ENCODE measurements at places on chromosomes 7 and 10.

DNA sequence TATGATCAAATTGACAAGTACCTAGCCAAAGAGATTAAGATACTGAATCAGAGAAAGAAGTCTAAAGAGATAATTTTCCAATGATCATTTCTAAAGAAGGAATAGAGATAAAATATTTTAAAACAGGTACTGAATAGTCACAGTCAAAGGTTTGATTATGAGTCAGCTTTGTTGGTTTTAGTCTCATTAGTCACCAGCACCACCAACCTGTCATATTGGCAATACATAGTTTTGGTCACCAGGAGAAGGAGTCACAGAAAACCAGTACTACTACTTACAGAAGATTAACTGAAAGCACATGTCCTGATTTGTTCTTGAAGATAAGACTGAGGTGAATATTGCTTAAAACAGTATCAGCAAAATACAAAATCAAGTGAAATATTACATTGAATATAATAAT lies 34.6 kb downstream of the ZEB1 start:
- ATAC-seq, result peak; percentile 65

DNA sequence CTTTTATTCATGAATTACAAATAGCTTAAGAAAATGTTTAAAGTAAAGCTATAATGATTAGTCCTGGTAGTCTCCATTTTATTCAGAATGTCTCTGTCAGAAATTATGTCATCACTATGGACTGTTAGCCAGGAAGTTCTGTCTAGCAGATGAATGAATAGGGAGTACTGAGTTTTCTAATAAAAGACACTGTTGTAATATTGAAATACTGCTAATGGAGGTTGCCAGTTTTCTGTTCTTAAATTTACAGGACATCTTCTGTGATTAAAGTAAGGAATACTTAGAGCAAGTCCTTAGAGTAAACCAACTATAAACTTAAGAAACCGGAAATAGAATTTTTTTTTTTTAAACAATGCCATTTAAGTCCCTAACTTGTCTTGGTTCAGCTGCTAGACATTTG lies 309.8 kb downstream of the ADK start:
- peak; percentile 74 for ATAC-seq

DNA sequence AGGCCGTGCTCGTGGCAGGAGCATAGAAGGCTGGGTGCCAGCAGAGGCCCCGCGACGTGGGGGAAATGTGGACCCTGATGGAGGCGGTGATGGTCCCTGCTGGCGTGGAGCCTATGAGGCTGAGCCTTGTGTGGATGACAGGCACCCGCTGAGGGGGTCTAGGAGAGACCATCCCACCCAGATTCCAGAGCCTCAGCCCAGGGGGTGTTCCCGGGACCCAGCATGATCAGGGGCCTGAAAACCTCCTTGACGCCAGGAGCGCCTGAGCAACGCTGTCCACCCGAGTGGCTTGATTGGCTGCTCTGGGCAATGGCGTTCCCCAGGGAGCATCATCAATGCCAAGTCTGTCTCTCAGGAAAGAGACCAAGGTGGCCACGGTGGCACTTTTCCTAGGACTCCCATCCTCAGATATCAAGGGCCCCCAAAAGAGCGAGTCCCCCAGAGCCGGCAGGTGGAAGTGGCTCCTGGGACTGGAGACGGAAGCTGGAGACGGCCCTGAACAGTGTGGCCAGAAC lies 61.1 kb downstream of the PWWP2B start:
- no peak for ATAC-seq

DNA sequence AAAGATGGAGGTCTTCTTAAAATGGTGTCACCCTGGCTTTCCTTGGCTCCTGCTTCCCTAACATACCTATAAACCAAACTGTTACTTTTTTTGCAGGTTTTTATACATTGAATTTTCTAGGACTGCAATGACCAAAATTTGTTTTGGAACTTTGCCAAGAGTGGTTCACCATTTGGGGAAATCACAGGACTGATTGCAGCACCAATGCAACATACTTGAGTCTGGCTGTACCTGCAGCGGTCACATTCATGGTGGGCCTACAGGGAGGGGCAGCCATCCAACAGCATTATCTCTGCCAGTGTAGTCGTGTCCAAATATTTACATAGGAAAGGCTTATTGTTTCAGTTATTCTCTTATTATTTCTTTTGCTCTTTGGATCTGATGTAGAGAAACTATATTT lies 69.0 kb downstream of the HACD1 start:
- no peak for ATAC-seq

- ATAC-seq, result no peak
Observed at GRCh38 chr7:99766484-99767099, 17.4 kb downstream of the CYP3A4 start.

DNA sequence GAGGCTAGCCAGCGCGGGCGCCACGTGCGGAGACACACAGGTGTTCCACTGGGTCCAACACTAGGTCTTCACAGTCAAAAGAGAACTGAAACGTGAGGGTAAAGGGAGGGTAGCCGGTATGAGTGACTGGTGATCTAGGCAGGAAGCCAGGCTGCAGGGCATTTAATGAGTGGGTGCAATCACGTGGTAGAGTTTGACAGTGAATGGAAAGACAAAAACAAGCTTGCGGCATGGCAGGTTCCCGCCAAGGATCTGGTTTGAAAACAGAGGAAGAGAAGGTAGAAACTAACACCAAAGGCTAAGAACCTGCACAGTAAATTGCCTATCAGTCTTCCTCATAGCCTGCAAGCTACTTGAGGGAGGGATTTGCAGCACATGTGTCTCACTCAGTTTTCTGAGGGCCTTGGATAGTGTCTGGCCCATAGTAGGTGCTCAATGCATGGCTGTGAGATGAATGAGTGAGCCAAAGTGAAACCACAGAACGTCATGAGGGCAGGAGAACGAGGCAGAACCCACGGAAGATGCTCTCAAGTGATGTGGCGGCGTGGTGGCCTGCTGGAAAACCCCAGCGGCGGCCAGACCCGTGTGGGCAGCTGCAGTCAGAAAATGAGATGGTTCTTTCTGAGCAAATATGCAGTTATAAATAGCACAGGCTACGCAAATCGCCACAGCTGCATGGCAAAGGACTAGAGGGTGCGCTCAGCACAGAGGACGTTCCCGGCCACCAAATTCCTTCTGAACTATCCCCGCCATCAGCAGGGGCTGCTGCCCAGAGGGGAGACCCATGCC lies 183.6 kb upstream of the NFE2L3 start:
- ATAC-seq, result no peak

DNA sequence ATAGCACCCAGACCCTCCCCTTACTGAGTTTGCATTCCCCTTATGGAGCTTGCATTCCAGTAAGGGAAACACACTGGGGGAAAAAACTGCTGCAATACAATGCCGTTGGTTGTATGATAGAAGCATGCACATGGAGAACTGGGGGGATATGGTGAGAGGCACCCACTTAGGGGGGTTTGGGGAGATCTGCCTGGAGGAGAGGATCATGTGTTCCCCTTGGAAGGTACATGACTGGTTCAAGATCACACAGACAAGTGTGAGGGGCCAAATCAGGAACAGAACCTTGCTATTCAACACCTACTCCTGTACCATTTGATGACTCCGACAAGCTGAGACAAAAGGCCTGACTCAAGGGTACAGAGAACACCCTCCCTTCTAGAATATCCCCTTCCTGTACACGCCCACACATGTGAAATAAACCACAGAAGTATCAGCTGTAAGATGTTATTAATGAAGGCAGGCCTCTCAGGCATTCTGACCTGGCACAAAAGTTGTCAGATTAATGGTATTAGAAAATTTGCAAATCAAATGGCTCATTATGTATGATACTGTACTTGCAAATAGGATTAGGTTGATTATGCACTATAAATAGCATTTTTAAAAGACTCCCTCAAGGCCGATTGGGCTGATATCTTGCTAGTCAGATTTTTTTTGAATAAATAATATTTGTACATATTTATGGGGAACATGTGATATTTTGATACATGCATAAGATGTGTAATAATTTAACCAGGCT lies 122.2 kb downstream of the NPY start:
- no peak for ATAC-seq

GRCh38 chr7:155568842-155569494 lies 22.6 kb upstream of the CNPY1 start:
- no peak for ATAC-seq

DNA sequence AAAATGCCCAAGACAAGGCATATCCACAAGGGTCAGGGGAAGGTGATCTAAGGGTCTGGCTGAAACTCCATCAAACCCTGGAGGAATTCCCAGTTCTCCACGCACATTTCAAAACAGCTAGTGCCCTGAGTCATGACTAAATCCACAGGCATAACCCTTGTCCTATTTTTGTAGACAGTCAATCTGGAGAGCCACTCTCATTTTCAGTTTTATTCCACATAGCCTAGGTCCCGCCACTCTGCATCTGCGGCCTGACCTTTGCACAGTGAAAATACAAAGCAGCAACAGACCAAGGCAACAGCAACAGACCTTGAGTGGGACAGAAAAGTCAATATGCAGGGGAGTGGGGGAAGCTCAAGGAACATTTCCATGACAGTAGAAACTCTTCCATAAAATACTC lies 201.4 kb upstream of the NPVF start:
- no peak for ATAC-seq

- no peak for ATAC-seq
Observed at GRCh38 chr7:131364767-131365344, 37.2 kb downstream of the MKLN1 start.

- no peak for ATAC-seq
Observed at GRCh38 chr7:45627691-45628456, 53.7 kb downstream of the ADCY1 start.

- ATAC-seq, result no peak
Observed at GRCh38 chr7:134705716-134706115, 59.1 kb downstream of the BPGM start.

DNA sequence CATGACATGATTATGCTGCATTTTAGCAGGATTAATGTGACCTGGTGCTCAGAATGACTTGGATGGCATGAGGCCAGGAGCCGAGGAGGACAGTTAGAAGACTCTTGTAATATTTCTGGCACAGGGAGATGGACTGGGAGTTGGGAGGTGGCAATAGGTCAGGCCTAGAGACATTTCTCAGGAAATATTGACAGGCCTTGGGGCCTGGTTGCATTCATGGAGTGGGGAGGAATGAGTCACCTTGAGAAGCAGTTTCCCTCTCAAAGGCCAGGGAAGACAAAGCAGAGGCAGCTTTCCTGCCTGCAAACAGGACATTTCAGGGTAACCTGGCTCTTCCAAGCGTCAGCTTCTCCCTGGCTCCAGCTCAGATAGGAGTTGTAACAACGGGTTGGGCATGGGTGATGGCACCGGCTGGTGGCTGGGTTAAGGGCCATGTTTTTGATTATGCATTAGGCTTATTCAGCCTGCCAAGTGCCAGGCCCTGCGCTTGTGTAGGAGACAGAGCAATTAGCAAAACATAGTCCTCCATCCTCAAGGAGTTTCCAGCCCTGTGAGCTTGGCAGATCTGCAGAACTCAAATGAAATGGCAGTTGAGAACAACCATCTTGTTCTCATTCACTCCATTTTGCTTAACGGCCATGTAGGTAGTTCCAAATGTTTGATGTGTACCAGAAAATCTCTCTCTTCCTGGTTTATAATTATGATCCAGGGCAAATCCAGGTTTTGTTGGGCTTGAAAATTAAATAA lies 38.2 kb downstream of the HK1 start:
- ATAC-seq, result peak; percentile 19

GRCh38 chr7:111568870-111569462 lies 6.7 kb upstream of the IMMP2L start:
- no peak for ATAC-seq

- ATAC-seq, result peak; percentile 15
Observed at GRCh38 chr10:62046522-62047227, 145.2 kb downstream of the ARID5B start.

DNA sequence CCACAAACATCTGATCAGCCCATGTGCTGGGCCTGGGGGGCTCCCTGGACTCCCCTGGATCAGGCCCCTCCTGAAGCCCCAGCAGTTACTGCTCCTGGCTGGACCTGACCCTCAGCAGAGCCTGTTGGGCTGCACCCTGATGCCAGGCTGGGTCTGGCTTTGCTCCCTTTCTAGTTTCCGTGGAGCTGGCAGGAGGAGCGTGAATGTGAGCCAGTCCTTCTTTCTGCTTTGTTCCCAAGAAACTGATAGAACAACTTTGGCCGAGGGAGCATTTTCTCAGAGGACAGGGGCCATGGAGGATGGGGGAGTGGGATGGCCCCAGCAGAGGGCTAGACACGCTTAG lies 128.2 kb downstream of the NEURL1 start:
- ATAC-seq, result no peak

- no peak for ATAC-seq
Observed at GRCh38 chr7:87456247-87456646, 19.2 kb downstream of the ABCB4 start.

DNA sequence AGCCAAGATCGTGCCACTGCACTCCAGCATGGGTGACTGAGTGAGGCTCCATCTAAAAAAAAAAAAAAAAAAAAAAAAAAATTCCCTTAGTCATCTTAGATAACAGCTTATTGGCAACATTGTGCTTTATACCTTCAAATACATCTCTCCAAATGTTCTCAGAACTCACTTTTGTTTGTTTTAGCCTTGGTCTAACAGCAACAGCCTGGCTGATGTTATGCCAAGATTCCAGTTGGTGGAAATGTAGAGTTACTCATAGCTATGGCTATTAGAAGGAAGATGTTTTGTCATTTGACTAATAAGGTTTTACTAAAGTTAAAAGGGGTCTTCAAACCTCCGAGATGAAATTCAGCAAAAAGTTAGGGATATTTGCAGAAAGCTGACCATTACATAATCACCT lies 481.4 kb downstream of the NEBL start:
- ATAC-seq, result no peak

DNA sequence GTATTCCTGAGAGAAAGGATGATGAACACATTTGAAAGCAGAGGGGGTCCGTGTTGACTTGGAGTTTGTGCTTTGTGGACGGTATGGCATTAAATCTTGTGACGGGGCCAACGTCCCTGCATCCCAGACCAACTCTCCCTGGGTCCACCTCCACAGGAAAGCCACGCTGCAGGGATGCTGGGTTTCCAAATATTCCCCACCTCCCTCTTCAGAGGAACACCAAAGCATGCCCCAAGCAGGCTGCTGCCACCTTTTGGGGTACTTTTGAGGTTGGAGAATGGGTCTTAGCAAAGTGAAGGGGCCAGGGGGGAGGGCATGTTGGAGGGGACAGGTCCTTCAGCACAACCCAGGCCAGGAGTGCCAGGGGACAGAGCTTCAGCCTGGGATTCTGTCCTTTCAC lies 504.4 kb downstream of the TCERG1L start:
- no peak for ATAC-seq
